ENCODE measurements at places on chromosomes 13 and 19.
A peak's percentile ranks its signal among the peaks of the same experiment; 100 is the strongest.

DNA sequence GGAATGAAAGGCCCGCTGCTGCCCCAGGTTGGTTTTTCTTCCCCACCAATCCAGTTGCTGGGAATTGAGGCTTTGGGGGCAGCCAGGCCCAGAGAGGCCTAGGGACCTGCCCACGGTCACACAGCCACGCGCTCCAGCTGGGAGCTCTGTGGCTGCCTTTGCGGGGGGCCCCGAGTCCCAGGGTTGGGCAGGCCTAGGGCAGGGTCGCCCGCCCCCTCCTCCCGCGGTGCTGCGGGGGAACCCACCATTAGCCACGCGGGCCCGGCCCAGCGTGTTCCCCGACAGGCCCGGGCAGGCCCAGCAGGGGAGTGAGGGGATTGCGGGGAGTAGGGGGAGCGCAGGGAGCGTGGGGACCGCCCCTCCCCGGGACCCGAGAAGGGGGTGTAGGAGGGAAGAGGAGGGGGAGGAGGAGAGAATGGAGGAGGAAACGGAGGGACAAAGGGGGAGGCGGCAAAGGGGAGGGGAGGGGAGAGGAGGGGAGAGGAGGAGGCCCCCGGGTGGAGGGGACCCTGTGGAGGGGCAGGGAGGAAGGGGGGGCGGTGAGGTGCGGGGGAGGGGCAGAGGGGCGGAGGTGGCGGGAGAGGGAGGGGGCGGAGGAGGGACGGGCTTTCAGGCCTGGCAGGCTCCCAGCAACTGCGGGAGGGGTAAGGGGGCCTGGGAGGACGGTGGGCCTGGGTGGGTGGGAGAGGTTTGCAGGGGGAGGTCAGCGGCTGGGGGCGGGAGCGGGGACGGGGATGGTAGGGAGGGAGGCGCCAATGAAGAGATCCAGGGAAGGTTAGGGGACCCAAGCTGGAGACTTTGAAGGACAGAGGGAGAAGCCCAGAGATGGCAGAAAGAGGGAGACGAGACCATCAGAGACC, 12.9 kb upstream of the TLE2 start:
- no peak for DNase-seq

DNA sequence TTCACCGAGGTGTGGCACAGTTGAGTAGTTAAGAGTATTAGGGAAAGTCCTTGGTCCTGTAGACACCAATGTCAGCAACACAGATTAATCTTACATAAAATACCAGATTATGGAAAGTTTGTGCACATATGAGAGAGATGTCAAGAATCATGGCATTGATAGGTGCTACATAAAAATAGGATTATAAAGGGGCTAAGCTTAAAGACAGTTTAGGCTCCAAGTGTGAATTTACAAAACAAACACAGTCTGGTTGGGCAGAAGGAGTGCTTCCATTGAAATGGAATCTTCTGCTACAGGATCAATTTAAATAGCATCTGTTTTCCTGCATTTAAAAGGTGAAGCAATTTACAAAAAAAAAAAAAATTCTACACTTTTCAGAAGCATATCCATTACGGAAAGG, 292.9 kb downstream of the DNAJC15 start:
- DNase-seq = no peak

- peak; percentile 80 for DNase-seq
Measured at GRCh38 chr19:15222738-15223648, 9.3 kb downstream of the EPHX3 start.

- DNase-seq = peak; percentile 29
Measured at GRCh38 chr13:39563470-39563735, 39.6 kb downstream of the LHFPL6 start.

DNA sequence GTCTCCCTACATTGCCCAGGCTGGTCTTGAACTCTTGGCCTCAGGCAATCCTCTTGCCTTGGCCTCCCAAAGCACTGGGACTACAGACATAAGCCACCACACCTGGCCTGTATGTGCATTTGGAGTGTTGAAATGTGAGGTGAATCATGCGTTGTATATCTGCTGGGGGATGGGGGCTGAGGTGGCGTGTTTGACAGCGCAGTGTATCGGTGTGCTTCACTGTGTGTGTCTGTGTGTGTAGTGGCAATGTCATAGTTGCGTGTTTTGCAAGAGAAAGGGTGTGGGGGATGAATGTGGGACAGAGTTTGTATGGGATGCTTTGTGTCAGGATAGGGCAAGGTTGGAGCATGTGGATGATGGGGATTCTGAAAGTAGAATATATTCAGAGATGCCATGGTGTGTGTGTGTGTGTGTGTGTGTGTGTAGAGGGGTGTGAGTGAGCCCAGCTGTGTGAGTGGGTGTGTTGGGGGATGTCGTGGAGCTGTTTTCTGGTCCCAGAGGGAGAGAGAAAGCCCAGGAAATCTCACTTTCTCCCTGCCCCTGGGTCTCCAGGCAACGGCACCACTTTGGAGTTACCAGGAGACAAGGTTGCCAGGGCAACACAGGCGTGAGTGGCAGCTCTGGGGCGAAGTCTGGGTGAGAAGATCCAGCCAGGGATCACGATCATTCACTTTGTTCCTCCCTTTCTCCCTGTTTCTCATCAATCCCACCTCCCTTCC, 1.1 kb upstream of the SWSAP1 start:
- DNase-seq = no peak

- no peak for DNase-seq
Measured at GRCh38 chr13:23654111-23655110, 84.2 kb downstream of the TNFRSF19 start.

DNA sequence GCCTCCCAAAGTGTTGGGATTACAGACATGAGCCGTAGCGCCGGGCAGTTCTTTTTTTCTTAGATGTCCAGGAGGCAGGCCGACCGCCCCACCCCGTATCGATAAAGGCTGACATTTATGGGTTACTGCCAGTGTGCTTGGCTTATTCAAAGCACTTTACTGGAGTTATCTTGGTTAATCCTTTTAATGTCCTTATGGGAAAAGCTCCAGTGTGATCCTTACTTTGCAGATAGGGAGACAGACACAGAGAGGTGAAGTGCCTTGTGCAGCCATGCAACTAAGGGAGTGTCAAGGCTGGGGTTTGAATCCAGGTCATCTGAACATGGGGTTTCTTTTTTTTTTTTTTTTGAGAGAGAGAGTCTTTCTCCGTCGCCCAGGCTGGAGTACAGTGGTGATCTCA, 19.2 kb downstream of the NCAN start:
- no peak for DNase-seq

- no peak for DNase-seq
Measured at GRCh38 chr19:49297403-49297802, 27.6 kb downstream of the SLC6A16 start.

- DNase-seq = peak; percentile 52
Measured at GRCh38 chr13:73715911-73716510, 418.2 kb downstream of the KLF12 start.

DNA sequence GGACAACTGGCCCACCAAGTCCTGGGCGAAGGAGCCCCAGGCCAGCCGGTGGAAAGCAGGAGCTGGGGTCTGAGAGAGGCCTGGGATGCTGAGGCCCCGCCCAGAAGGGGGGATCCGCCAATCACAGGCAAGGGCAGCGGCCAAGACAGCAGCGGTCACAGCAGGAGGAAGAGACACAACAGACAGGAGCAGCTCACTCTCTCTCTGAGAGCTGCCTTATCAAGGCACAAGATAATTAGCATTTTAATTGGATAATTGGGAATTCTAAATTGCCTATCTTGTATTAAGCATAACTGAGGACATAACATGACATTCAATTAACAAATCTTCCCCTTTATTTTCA, 46.2 kb downstream of the CEBPG start:
- no peak for DNase-seq

GRCh38 chr19:40571831-40572495, 4.7 kb upstream of the SHKBP1 start:
- DNase-seq = no peak

DNA sequence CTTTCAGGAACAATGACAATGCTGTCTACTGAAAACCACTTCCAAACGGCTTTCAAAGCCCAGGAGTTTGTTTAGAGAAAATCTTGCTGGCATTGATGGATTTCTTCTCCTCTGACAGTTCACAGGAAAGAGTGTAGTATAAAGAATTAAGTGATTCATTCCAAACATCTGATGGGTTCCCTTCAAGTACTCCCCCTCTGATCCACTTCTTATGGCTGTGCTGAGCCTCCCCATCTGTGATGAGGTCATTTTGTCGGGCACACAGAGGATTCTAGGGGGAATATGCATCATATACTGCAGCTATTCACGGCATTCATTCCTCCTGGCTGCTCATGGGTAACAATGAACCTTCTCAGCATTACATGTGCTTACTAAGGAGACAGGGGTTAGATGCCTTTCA, 107.9 kb downstream of the RGCC start:
- peak; percentile 62 for DNase-seq

- DNase-seq = no peak
Measured at GRCh38 chr13:39655041-39655568, 357 bp upstream of the COG6 start.

GRCh38 chr13:73198991-73199411, 140.2 kb downstream of the KLF5 start:
- DNase-seq = no peak

DNA sequence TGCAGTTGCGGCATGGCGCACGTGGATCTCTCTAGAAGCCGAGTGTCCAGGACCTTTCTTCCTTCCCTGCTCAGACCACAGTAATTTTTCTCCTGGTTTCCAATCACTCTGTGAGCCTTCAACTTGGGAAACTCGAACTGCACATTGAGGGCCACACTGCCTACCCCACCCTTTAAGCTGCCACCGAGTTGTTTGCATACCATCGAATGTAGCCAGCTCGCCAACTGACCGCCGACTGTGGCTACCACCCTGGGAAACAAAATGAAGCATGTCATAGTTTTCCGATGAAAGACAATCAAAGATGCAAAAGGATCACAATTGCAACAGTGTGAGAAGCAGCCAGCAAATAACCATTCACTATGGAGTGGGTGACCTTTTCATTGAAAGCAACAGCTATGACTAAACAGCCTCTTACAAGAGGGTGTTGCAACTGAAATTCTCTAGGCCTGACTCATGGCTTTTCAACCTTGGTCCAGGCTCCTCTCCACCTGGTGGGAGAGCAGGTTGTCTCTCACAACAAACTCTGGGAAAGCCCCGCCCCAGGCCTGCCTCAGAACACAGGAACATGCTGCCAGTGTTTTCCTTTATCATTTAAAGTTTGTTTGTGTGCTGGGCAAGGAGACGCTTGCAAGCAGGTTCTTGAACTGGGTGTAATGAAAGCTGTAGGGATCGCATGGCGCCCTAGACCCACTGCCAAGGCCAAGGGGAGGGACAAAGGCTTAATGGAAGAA, 141.7 kb upstream of the SERP2 start:
- DNase-seq = peak; percentile 64

DNA sequence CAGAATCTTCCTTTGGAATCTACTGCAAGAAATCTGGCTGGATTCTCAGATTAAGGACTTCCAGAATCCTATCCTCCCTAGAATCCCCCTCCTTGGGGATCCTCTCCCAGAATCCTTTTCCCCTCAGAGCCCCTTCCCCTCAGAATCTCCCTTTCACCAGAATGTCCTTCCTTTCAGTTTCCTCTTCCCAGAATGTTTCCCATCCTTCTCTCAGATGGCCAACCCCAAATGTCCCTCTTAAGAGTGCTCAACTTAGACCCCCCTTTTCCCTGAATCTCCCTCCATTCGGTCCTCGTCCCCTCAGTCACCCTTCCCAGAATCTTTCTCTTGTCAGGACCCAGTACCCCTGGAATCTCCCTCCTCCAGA, 584 bp upstream of the RPS16 start:
- no peak for DNase-seq

GRCh38 chr13:67619351-67619994, 389.3 kb upstream of the PCDH9 start:
- DNase-seq = no peak

GRCh38 chr13:40940841-40941240, 78.3 kb downstream of the ELF1 start:
- DNase-seq = no peak

DNA sequence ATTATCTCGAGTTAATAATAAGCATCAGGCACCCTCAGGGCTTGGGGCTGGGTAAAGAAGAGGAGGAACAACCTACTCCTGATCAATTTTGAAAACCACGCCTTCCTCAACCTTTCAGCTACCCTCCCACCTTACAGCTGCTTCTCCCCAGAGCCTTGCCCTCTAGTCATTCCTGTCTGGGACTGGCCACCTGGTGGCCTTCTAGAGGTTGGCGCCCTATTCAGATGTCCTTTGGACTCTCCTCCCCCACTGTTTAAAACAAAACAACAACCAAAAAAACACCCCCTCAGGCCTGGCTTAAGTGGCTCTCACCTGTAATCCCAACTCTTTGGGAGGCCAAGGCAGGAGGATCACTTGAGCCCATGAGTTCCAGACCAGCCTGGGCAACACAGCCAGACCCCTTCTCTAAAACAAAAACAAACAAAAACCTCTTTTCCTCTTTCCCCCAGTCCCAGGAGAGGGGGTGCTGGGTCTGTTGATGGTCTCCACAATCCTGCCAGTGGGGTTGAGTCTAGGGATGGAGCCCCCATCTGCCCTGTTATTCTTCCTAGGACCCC, 62.3 kb downstream of the CCDC70 start:
- DNase-seq = no peak

- DNase-seq = no peak
Measured at GRCh38 chr13:113537205-113537604, 46.7 kb upstream of the DCUN1D2 start.

GRCh38 chr13:45337395-45337794, 3.6 kb downstream of the TPT1 start:
- no peak for DNase-seq

DNA sequence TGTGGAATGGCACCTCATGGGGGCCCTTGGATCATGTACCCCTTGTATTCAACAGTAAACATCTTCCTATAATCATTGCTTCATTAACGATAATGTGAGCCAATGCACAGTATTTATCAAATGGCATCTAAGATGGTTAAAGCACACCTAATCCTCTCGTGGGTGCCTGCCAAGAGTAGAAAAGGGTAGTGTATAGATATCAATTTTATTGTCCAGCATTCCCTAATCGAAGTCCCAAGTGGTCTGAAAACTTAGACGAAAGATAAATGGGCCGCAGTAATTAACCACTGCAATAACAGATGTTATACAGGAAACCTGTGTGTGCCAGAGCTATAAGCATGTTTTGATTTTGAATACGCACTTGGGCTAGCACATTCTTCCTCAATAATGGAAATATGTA, 667 bp upstream of the MBNL2 start:
- DNase-seq = no peak

GRCh38 chr13:39877134-39877533, 221.7 kb downstream of the COG6 start:
- no peak for DNase-seq

- DNase-seq = no peak
Measured at GRCh38 chr19:40571005-40571318, 5.7 kb upstream of the SHKBP1 start.

GRCh38 chr13:26343816-26344215, 89.9 kb downstream of the CDK8 start:
- no peak for DNase-seq

GRCh38 chr13:86892330-86892729, 778.8 kb upstream of the SLITRK5 start:
- DNase-seq = no peak

DNA sequence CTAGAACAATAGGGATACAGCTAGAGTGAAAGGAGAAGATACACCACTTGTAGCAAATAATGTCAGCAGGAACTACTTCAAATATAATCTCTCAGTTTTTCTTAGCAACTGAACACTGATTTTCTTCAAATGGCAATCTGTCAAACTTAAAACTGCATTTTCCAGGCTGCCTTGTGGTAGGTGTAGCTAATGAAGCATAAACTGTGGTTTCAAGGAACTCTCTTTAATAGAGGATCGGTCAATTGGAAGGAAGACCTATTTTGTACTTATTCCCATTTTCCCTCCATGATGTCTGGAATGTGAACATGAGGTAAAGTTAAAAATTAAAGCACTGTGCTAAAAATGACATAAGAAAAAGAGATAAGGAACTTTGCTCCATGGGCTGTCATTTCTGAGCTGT, 1261.9 kb downstream of the PCDH17 start:
- no peak for DNase-seq
